ENCODE measurements at places on chromosomes 5 and 9.

GRCh38 chr5:54362434-54362833, 52.1 kb upstream of the ARL15 start:
- DNase-seq = no peak

DNA sequence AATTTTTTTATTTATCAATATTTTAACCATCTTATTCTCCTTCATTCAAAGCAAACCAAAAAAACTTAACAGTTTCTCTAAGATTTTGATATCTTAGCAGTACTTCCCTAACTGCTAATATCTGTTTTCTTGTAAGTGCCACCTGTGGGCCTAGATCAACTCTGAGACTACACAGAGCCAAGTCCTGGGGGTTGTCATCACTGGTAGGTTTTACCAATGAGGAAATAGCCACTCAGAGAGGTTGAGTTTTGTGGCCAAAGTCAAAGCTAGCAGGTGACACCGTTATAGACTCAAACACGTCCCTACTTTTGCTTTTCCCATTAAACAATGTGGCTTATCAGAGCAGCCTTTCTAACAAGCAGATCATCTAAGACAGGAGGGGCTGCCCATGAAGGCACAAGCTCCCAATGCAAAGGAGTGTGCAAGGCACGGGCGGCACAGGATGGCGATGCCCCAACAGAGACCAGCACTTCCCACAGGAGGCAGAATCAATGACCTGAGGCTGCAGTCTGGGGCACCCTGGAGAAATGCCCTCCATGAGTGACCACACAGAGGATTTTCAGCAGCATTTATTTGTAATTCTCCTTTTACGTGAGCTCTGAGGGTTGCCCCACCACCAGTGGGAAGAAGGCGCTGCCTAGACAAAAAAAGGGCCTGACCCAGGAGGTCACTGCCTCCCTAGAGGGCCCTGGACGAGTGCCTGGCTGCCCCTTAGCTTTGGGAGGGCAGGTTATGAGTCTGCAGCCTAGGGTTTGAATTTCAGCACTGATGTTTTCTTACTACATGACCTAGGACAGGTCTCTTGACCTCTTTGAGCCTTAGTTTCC, 7.4 kb downstream of the TBC1D2 start:
- DNase-seq = no peak

DNA sequence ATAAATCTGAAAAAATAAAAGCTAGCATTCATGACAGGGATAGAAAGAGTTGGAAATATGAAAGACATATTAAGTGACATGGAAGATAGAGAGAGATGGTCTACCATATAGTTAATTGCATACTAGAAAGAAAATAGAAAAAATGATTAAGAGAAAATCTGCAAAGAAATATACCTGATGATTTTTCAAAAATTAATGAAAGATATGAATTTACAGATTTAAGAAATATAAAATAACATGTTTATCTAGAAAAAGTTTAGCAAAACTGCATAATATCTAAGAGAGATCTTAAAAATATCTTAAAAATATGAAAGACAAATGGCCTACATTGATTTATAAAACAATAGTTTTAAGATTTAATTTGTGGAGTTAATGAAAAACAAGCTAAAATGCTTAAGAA, 219.1 kb upstream of the RPS23 start:
- DNase-seq = no peak

GRCh38 chr5:164052536-164053093, 547.2 kb downstream of the MAT2B start:
- DNase-seq = no peak

DNA sequence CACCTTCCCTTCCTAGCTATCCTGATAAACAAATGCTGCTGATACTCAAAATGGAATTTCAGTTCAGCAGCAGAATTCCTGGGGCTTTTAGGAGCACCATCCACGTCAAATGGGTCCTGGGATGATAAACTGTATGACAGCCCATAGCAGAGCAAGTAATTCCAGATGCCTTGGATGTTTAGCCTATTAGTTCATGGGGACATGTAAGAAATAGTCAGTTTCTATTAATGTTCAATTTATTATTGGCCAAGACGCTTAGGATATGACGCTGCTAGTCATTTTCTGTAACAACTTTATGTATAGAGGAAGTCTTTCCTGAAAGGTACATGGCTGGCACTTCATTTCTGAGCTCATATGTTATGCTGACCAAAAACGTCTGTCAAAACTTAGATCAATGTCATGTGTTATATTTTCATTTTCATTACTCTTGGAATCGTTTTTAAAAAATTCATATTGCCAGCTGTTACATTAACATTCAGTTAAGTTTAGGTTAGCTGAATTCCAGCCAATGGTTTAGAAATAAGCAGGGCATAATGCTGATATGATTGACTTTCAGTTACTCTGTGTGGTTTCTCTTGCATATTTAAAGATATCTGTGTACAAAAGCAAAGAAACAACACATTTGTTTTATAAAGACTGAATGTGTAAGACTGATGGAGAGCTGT, 243.8 kb downstream of the CSNK1G3 start:
- no peak for DNase-seq

- DNase-seq = no peak
These were observed 118.6 kb downstream of the ARRDC3 start for GRCh38 chr5:91264311-91265051.

GRCh38 chr9:15549611-15550010, 3.2 kb upstream of the CCDC171 start:
- DNase-seq = no peak

GRCh38 chr5:177327539-177328522, 16.1 kb upstream of the MXD3 start:
- DNase-seq = no peak

GRCh38 chr9:111917201-111917600, 20.6 kb downstream of the UGCG start:
- no peak for DNase-seq

DNA sequence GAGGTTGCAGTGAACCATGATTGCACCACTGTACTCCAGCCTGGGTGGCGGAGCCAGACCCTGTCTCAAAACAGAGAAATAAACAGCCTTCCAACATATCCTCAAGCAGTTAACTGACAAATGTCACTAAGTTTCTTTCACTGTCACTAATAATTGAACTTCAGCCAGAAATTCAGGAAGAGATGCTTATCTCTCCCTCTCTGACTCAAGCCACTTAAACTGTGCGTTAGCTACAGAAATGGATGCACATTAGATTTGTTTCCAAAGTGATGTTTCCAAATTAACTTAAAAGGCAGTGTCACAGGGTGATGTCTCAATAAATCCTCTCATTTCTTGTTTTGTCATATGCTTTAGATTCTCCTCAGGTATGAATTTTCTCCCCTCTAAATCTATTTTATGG, 164.9 kb downstream of the KDM4C start:
- DNase-seq = no peak

DNA sequence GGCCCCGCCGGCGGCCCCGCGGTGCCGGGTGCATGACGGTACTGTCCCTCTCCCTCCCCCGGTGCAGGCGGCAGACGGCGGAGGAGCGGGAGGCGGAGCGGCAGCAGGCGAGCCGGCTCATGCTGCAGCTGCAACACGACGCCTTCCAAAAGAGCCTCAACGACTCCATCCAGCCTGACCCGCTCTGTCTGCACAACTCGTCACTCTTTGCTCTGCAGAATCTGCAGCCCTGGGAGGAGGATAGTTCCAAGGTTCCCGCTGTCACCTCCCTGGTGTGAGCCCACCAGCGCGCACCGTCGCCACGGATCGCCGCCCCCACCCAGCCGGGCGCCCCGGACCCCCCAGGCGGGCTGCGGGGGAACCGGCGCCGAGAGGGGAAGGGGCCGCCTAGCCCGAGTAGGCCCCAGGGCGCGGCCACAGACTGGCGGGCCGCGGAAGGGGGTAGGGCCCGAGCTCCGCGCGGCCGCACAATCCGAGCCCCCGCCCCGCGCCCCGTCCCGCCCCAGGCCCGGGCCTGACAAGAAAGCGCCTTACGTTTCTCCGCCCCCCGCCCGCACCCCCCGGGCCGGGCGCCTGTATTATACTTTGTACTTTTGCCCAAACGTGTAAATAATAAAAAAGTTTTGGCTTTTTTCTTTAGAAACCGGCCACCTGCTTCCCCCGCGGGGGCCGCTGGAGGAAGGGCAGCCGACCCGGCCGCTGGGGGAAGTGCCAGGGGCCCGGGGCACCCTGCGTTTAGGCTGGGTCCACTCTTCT, 2.5 kb downstream of the TLX3 start:
- peak; percentile 72 for DNase-seq

DNA sequence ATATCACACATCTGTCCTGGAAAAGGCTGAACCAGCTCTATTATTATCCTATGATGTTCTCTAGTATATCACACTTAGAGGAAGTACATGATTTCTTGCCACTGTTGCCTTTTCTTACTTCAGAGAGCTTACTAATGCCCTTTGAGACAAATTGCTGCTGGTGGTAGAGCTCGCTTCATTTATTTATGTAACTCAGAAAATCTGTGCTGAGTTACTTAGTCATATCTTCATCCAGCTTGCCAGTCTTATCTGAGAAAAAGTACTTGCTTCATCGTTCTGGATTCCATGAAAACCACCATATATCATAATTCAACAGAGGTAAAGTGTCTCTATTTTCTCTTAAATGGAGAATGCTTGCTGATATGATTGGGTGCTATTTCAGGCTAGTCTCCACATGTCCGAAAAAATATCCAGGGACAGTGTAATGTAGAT, 26.6 kb downstream of the PTPDC1 start:
- DNase-seq = no peak

GRCh38 chr9:134811673-134812342, 68.8 kb upstream of the FCN2 start:
- DNase-seq = no peak

- DNase-seq = no peak
These were observed 167.9 kb downstream of the TSSK1B start for GRCh38 chr5:113266913-113267227.

GRCh38 chr9:341634-342421, 127.2 kb downstream of the DOCK8 start:
- DNase-seq = no peak

DNA sequence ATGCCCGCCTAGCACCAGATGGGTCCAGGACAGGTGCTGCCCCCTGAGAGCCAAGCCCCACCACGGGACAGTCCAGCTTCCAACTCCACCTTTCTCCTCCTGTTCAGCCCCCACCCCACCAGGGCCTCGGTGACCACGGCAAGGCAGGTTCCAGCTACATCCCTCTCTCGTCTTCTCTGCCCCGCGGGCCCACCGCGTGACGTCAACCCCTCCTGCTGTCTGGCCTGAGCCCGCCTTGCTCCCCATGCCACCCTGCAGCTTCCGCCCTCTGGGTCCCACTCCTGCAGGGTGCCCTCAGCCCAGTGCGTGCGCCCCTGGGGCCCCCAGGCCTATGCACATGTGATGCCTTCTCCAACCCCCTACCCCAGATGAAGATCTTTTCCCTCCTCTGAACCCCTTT, 6.8 kb downstream of the GFPT2 start:
- no peak for DNase-seq

GRCh38 chr5:112694853-112695709, 42.6 kb upstream of the APC start:
- no peak for DNase-seq

DNA sequence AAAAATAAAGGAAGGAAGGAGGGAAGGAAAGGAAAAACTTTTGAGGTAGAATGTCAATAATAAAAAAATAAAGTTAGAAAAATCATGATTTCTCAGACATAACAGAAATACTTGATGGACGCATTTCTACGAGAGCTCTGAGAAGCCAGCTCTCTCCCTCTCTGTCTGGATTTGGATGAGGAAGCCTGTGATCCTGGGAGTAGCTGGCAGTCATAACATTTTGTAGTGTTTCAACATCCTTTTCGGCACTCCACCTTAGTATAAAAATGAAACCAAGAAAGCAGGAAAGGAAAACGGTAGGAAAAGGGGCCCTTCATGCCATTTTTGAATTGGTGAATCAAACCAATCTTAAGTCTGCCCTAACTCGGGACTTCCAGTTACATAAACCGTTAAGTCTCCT, 321.3 kb downstream of the EPB41L4A start:
- DNase-seq = no peak

DNA sequence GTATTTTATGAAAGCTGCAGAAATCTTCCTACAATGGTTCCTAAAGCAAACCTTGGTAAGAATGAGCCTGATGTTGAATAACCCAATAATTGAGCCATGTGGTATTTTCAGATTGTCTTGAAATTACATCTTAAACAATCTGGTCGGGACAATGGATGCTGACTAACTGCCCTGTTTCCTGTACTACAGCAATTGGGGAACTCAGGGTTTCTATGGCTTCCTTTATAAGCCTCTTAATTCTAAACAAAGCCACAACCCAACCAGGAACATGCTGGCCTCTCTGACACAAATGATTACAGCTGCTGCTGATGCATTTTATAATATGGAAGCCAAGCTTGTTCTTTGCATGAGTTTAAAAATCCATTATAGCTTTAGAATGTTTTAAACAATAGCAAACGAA, 30.2 kb downstream of the PTPN3 start:
- no peak for DNase-seq

DNA sequence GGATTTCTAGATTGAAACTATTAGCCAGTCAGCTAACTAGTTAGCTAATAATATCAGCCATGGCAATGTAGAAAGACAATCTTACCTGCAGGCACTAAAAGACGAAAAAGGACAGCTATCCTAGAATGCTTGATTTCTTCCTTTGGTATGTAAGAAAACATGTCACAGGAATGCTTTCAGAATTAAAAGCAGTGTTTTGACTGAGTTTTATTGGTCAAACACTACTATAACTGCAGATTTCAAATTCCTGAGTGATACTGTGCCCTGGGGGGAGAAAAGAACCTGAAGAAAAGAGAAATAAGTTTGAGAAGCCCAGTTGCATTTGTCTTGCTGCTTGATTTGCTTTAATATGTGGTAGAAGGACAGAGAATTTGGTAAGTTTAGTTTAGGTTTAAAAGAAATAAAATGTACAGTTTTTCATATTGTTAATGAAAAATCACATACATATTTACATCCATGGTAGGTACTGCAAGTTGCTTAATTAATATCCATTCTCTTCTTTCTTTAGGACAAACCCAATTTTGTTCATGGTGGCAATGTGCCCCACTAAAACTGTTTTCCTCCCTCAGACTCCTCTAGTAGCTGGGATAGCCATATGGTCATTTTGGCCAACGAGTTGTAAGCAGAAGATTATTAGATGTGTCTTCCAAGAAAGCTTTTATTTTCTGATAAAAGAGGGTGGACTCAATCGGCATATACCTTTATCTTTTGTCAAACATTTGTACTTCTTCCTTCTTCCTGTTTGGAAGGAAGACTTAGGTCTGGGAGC, 4.3 kb upstream of the FAM169A start:
- DNase-seq = no peak

DNA sequence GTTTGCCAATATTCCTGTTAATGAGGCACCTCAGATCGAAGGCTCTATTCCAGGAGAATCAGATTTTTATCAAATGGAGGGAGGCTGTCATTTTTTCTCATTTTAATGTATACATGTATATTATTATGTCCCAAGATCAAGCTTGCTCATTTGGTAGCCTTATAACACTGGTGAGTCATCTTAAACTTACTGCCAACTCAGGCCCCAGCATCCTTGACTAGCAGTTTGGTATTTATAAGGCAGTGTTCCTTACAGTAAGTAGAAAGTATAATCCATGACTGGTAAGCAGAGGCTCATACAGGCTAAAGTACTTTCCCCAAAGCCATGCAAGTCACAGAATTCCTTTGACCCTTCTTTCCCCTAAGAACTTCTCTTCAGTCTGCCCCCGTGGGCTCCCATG, 90.7 kb upstream of the NR3C1 start:
- no peak for DNase-seq

- no peak for DNase-seq
These were observed 57.9 kb downstream of the DOCK8 start for GRCh38 chr9:272251-273213.

GRCh38 chr9:88583901-88584596, 49.1 kb downstream of the NXNL2 start:
- no peak for DNase-seq

- no peak for DNase-seq
These were observed 518.1 kb downstream of the AGTPBP1 start for GRCh38 chr9:85223506-85224125.

Measured in suprapubic skin (tissue), 4 donors.